Right ventricle myocardium superior (tissue), 1 donor: ENCODE measurements at places on chromosomes 6 and 20. TPM values are rescaled to one million over a fixed set of nuclear protein-coding genes. Genes with fewer than 3 reads are reported as not detected.

Gene MRAP2
- total RNA-seq, result 0.13 TPM

Gene PRR3
- 1.4 TPM for total RNA-seq

Gene TUBB2B
- total RNA-seq, result 1.3 TPM

Gene VIP
- total RNA-seq, result 0.13 TPM

Gene SMLR1
- not detected for total RNA-seq

Gene MANEA
- total RNA-seq, result 5.2 TPM

Gene CTCFL
- total RNA-seq, result not detected

Gene ANGPT4
- not detected for total RNA-seq

Gene RGL2
- total RNA-seq, result 60.5 TPM

Gene SRSF3
- total RNA-seq, result 122 TPM

Gene ABHD16A
- total RNA-seq, result 27.9 TPM

Gene ELOVL4
- 0.13 TPM for total RNA-seq

Gene PNPLA1
- total RNA-seq, result not detected

Gene CLPSL2
- total RNA-seq, result not detected

Gene ID4
- total RNA-seq, result 1.4 TPM

Gene BMP2
- 2.5 TPM for total RNA-seq
